MCF 10A (cell line): ENCODE measurements at places on chromosomes 13 and 19. TPM values are rescaled to one million over a fixed set of nuclear protein-coding genes. Genes with fewer than 3 reads are reported as not detected.

GRCh38 chr13:30576528-30576927 lies 41.2 kb upstream of the USPL1 start:
- no peaks in the 10 kb centered on the region for H3K36me3 ChIP-seq
- no peak overlapping the region for H3K4me3 ChIP-seq
- no peak overlapping the region for H3K27ac ChIP-seq
- peak; percentile 57 for DNase-seq
- H3K27me3 ChIP-seq, result no peaks in the 10 kb centered on the region

GRCh38 chr13:53050151-53050550 lies 21.5 kb downstream of the OLFM4 start:
- H3K36me3 ChIP-seq, result no peaks in the 10 kb centered on the region
- DNase-seq, result no peak
- no peak overlapping the region for H3K27ac ChIP-seq
- peaks cover 7% of the 10 kb centered on the region for H3K4me1 ChIP-seq

DNA sequence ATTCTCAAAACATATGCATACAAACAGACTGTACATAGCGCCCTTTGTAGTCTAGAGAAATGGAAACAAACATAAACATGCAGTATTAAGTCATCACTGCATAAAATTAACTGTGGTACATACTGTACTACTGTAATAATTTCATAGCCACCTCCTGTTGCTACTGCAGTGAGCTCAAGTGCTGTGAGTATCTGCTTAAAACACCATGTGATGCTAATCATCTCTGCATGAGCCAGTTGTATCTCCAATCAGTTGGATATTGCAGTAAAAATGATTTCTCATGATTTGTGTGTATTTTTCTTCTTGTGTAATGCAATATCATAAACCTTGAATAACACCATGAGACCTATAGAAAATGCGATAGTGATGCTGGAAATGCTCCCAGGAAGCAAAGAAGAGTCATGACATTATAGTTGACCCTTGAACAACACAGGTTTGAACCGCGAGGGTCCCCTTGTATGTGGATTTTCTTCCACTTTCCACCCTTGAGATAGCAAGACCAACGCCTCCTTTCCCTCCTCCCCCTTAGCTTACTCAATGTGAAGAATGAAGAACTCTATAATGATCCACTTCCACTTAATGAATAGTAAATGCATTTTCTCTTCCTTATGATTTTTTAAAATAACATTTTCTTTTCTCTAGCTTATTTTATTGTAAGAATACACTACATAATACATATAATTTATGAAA lies 4.1 kb downstream of the TNFSF13B start:
- peaks cover 17% of the 10 kb centered on the region for H3K4me1 ChIP-seq
- no peak overlapping the region for H3K4me3 ChIP-seq
- no peak overlapping the region for H3K27ac ChIP-seq
- H3K27me3 ChIP-seq, result no peaks in the 10 kb centered on the region
- DNase-seq, result no peak
- H3K36me3 ChIP-seq, result no peaks in the 10 kb centered on the region

- H3K27ac ChIP-seq, result no peak overlapping the region
- H3K4me3 ChIP-seq, result no peak overlapping the region
- H3K36me3 ChIP-seq, result no peaks in the 10 kb centered on the region
- no peaks in the 10 kb centered on the region for H3K4me1 ChIP-seq
These were observed 31.2 kb upstream of the LRRC4B start for GRCh38 chr19:50599427-50599826.

DNA sequence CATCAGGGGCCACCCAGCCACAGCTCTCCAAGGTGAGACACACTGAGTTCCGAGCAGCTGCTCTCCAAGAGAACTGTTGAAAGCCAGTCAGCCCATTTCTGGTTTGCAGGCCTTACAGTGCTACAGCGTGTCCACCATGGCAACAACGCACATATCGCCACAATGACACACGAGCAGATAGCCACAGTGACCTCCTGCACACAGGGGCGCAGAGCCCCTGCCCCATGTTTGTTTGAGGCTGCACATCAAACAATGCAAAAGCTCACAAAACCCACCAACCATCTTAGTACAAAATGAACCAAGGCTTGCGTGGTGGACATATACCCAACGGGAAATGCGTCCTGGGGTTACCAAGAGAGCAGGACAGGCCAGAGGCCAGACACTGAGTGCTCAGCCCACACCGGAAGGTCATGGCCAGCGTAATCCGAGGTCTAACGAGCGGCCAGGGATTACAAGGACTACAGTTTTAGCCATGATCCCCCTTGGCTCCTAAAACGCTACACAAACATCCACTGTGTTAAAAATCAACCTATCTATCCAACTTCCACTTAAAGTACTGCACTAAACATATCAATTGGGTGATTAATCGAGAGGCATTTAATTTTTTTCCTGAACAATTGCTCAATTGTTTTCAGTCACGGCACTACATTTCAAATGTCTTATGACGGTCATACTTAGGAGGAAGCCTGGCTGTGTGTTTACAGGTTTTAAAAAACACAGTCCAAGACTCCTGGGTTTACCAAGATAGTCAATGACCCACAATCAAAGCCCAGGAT lies 56.0 kb downstream of the STK24 start:
- no peak for DNase-seq
- H3K27me3 ChIP-seq, result no peaks in the 10 kb centered on the region
- no peak overlapping the region for H3K4me3 ChIP-seq
- H3K4me1 ChIP-seq, result peaks cover 26% of the 10 kb centered on the region
- peak overlapping the region; percentile 71 for H3K27ac ChIP-seq

DNA sequence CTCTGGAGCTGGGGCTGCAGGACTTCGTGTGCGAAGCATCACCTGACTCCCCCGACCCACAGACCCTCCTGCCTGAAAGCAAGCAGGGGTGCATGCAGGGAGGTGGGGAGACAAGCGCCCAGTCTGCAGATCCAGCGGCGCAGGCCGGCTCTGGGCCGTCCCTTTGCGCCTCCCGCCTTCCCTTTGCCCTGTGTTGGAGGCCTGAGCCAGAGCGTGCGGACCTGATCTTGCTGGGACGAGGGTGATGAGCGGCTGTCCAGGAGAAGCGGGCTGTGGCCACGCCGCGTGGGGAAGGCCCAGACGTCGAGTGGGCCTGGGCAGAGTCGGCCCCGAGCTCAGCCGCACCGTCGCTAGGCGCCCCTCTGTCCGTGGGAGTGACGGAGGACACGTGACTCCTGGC lies 5.3 kb upstream of the GRTP1 start:
- no peak overlapping the region for H3K27ac ChIP-seq
- peaks cover 6% of the 10 kb centered on the region for H3K36me3 ChIP-seq
- no peak for DNase-seq
- no peaks in the 10 kb centered on the region for H3K4me1 ChIP-seq
- no peaks in the 10 kb centered on the region for H3K27me3 ChIP-seq
- no peak overlapping the region for H3K4me3 ChIP-seq

DNA sequence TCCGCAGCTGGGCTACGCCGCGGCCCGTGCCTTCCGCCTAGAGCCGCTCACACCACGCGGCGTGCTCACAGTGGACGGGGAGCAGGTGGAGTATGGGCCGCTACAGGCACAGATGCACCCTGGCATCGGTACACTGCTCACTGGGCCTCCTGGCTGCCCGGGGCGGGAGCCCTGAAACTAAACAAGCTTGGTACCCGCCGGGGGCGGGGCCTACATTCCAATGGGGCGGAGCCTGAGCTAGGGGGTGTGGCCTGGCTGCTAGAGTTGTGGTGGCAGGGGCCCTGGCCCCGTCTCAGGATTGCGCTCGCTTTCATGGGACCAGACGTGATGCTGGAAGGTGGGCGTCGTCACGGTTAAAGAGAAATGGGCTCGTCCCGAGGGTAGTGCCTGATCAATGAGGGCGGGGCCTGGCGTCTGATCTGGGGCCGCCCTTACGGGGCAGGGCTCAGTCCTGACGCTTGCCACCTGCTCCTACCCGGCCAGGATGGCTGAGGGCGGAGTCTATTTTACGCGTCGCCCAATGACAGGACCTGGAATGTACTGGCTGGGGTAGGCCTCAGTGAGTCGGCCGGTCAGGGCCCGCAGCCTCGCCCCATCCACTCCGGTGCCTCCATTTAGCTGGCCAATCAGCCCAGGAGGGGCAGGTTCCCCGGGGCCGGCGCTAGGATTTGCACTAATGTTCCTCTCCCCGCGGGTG lies 7.4 kb downstream of the DBP start:
- no peak overlapping the region for H3K27ac ChIP-seq
- peaks cover 17% of the 10 kb centered on the region for H3K4me1 ChIP-seq
- no peak overlapping the region for H3K4me3 ChIP-seq
- no peak for DNase-seq
- peaks cover 13% of the 10 kb centered on the region for H3K36me3 ChIP-seq

DNA sequence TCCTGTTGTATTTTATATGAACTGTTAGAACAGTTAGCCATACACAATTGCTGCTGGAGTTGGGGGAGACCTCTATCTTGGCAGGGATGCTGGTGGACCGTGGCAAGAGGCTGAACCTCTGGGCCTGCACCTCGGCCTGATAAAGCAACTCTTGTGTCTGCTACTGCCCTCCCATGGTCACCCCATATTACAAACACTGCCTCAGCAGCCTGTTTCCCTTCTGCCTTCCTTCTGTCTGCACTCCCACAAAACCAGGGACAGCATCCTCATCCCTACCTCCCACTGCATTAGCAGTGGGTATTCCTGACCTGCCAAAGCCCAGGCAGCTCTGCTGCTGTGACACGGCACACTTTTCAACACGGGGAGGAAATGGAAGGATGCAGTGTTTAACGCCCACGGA lies 456.4 kb downstream of the FGF14 start:
- DNase-seq, result peak; percentile 8
- no peak overlapping the region for H3K27ac ChIP-seq
- no peaks in the 10 kb centered on the region for H3K36me3 ChIP-seq
- H3K4me3 ChIP-seq, result no peak overlapping the region
- no peaks in the 10 kb centered on the region for H3K4me1 ChIP-seq

GRCh38 chr13:59867867-59868266 lies 295.9 kb downstream of the DIAPH3 start:
- no peaks in the 10 kb centered on the region for H3K36me3 ChIP-seq
- no peak overlapping the region for H3K27ac ChIP-seq
- DNase-seq, result no peak
- H3K27me3 ChIP-seq, result no peaks in the 10 kb centered on the region
- H3K4me3 ChIP-seq, result no peak overlapping the region

GRCh38 chr19:384799-385169 lies 24.2 kb downstream of the C2CD4C start:
- no peaks in the 10 kb centered on the region for H3K27me3 ChIP-seq
- no peak for DNase-seq
- no peak overlapping the region for H3K4me3 ChIP-seq
- no peak overlapping the region for H3K27ac ChIP-seq

DNA sequence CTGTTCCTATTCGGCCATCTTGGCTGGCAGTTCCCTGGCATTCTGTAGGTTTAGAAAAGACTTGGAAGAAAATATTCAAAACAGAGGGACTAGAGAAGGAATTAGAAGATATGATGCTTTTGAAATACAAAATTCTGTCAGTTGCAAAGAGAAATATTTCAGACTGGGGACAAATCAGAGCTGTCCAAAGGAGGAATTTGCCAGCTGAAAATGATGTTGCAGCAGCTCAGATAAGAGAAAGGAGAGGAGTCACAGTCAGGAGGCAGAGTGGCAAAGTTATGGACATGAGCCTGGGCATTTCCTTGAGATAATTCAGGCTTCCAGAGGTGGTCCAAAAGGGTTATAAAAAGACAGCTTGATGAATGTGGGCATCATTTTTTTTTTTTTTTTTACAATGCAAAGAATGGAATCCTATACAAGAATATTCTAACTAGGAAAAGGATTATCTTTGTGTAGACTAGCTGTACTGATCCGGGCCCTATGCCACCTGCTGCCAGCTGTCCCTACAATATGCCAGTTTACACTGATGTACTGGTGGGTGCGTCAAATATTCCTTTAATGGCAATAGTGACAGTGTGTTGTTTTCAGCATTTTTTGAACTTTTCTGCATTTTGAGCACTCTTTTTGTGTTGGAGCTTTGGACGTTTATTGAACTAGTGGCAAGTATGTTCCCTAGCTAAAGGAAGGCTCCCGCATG lies 31.8 kb upstream of the CBY2 start:
- peaks cover 6% of the 10 kb centered on the region for H3K4me1 ChIP-seq
- no peaks in the 10 kb centered on the region for H3K36me3 ChIP-seq
- no peak overlapping the region for H3K27ac ChIP-seq
- no peak for DNase-seq
- H3K4me3 ChIP-seq, result no peak overlapping the region

DNA sequence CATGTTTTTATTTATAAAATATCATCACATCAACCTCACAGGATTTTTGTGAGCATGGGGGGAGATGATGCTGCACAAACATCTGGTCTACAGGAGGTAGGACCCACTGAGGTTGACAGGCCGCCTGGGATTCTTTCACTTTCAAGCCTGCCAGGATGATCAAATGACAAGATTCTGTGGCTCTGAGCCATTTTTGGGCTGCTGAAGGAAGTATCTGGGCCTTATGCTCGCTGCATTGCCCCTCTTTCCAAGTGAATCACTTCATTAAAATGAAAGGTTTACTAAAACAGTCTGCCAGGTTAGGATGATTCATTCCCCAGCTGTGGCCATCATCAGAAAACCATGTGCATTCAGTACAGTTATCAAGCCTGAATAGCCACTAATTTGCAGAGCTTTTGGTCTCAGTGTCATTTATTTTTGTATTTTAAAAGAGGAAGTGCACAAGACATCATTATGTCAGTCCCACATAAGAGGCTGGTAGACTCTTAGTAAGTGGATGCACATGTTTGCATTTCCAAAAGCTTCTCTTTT lies 34.4 kb downstream of the STARD13 start:
- peak; percentile 88 for DNase-seq
- peaks cover 43% of the 10 kb centered on the region for H3K4me1 ChIP-seq
- H3K36me3 ChIP-seq, result peaks cover 40% of the 10 kb centered on the region
- H3K27ac ChIP-seq, result peak overlapping the region; percentile 76
- no peak overlapping the region for H3K4me3 ChIP-seq
- H3K27me3 ChIP-seq, result no peaks in the 10 kb centered on the region

DNA sequence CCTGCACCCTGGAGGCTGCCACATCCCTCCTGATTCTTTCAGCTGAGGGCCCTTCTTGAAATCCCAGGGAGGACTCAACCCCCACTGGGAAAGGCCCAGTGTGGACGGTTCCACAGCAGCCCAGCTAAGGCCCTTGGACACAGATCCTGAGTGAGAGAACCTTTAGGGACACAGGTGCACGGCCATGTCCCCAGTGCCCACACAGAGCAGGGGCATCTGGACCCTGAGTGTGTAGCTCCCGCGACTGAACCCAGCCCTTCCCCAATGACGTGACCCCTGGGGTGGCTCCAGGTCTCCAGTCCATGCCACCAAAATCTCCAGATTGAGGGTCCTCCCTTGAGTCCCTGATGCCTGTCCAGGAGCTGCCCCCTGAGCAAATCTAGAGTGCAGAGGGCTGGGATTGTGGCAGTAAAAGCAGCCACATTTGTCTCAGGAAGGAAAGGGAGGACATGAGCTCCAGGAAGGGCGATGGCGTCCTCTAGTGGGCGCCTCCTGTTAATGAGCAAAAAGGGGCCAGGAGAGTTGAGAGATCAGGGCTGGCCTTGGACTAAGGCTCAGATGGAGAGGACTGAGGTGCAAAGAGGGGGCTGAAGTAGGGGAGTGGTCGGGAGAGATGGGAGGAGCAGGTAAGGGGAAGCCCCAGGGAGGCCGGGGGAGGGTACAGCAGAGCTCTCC lies 6.9 kb upstream of the CEACAM5 start:
- no peak overlapping the region for H3K4me3 ChIP-seq
- H3K27ac ChIP-seq, result no peak overlapping the region
- H3K27me3 ChIP-seq, result peaks cover 72% of the 10 kb centered on the region
- H3K4me1 ChIP-seq, result no peaks in the 10 kb centered on the region
- peak; percentile 8 for DNase-seq

Gene DLEU7
- total RNA-seq, result not detected in 2 replicates

Gene KCNRG
- total RNA-seq, result 0.28 and 0.49 TPM in 2 replicates

Gene TEKTIP1
- 0.49 and 1.0 TPM in 2 replicates for total RNA-seq

Gene GPR18
- not detected in 2 replicates for total RNA-seq

Gene DDA1
- total RNA-seq, result 57.4 and 60.4 TPM in 2 replicates

Gene BICRA
- total RNA-seq, result 13.1 and 16.8 TPM in 2 replicates

Gene KLC3
- total RNA-seq, result 3.9 TPM in 2 replicates

Gene CDADC1
- 8.0 and 9.4 TPM in 2 replicates for total RNA-seq

Gene ZNF805
- 11.8 and 12.2 TPM in 2 replicates for total RNA-seq

Gene KIR2DL4
- not detected in 2 replicates for total RNA-seq

Gene ZNF227
- 22.6 and 29.0 TPM in 2 replicates for total RNA-seq

Gene PSG7
- total RNA-seq, result not detected in 2 replicates

Gene PSG11
- total RNA-seq, result not detected in 2 replicates
